ENCODE measurements at places on chromosomes 1 and 21.

- no peak for DNase-seq
Observed at GRCh38 chr1:209748620-209749019, 7.2 kb upstream of the TRAF3IP3 start.

GRCh38 chr1:19955534-19956170, 23.8 kb downstream of the PLA2G2A start:
- DNase-seq = no peak

GRCh38 chr21:38468989-38469388, 29.3 kb downstream of the ERG start:
- DNase-seq = no peak

DNA sequence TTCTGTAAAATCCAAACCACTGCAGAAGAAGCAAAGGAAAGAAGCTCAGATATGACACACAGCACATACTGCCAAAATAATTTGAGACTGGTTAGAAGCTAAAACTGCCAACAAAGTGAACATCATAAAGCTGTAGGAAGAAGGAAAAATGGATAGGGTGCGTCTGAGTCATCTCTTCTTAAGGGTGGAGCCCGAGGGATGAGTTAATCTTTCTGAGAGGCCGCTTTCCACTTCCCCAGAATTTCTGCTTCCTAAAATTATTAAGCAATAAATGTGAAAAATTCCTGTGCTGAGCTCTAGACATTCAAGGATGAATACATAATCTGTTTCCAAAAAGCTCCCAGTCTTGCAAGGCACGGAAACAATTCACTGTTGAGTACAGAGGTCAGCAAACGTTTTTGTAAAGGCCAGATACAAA, 20.1 kb downstream of the PPT1 start:
- DNase-seq = no peak

GRCh38 chr1:107570768-107571167, 394.2 kb downstream of the VAV3 start:
- no peak for DNase-seq

DNA sequence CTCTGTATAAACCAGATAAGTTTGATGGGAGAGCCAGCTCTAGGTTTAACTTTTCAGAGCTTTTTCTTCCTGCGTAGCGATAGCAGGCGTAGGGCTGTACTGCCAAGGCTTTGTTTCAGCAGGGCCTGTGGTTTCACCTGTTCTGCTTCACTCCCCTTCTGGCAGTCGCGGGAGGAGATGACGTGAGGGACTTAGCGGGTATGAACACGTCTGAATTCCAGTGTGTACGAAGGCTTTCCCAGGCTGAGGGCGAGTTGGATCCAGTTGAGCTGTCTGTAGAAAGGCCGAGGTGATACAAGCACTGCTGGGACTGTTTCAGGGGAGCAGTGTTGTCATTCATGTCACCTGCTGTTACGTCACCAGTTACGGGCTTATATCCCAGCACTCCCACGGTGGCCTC, 21.2 kb downstream of the PEX14 start:
- DNase-seq = no peak

DNA sequence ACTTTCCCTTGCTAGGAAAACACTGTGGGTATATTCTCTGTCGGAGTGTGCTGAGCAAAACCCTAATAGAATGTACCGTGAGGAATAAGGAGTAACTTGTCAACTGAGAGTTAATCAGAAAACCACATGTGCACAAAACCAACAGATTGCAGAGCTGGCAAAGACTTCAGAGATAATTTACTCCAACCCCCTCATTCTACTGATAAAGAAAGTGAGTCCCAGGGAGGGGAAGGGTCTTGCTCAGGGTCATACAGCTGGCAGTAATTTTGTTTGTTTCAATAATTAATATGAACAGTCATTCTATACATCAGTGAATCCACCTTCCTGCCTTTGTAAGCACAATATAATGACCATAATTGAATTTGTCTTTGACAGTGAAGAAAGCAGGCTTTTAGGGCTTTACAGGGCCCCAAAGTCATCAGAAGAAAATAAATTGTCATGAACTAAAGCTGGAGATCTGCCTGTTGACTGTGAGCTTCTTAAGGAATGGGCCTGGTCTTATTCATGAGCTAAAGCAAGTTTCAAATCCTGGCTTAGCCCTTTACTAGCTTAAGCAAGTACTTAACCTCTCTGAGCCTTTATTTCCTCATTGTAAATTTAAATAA, 67.2 kb upstream of the HOOK1 start:
- DNase-seq = no peak

DNA sequence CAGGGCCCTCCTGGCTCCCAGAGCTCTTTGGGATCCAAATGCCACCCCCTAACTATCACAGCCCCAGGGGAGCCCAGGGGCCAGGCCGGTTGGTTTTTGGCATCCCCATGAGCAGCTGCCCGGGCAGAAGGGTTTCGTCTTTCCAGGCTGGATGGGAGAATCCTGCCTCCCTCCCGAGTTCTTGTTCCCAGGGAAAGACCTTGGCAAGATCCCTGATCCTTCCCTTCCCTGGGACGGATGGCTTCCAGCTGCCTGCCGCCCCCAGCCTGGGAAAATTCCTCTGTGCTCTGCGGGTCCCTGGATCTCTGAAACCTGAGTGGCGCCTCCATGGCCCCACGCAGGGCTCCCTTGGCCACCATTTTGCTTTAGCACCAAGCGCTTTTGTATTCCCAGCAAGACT, 55.6 kb downstream of the TAS1R2 start:
- no peak for DNase-seq

- DNase-seq = no peak
Observed at GRCh38 chr1:71463144-71463543, 382.3 kb upstream of the ZRANB2 start.

DNA sequence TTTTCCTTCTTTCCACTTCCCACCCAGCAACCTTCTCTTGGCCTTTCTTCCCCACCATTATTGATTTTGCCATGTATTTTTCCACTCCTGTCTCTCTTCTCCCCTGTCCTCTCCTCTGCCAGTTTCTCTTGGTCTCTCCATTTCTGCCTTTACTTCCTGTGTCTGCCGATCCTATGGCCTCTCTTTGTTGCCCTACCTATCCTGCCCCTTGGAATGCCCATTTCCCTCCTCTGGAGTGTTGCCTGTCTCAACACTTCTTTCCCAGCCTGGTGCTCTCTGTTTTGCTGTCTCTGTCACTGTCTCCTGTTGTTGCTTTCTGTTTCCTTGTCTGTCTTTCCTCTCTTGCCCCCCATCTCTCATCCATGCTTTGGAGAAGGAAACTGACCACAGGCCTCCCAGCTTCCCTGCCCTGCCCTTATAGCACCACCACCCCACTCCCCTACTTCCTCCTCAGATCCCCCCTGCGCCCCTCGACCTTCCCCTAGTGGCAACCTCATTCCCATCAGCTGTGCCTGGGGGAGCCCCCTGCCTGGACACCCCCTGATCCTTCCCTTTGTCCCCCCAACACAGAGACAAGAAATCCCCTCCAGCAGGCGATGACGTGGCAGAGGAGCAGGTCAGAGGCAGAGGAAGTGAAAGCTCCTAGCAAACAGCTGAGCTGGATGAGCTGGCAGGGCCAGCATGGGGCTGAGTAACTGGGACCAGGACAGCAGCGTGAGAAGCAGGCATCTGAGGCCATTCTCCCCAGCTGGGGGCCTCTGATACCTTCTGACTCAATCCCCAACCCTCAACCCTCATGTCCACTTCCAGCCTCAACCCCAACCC, 6.6 kb upstream of the ETV3L start:
- no peak for DNase-seq

- DNase-seq = no peak
Observed at GRCh38 chr1:1436630-1437032, 1.1 kb downstream of the VWA1 start.

- no peak for DNase-seq
Observed at GRCh38 chr1:228108742-228109072, 392 bp downstream of the MRPL55 start.

DNA sequence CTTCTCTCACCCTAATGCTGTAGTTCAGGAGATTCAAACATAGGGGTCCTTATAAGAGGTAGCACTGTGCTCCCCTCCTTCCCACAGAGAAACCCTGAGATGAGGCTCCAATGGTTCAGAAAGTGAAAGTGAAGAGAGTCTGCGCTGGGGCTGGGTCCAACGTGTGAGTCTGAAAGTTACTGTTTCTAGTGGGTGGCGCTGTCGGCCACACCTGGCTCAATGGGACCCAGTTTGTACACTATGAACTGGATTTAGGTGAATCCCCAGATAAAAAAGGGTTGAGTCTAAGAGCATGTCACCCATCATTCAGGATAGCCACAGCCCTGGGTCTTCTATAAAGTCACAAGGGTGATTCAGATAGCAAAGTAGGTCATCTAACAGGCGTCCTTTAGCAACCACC, 2.8 kb downstream of the SMCP start:
- no peak for DNase-seq

DNA sequence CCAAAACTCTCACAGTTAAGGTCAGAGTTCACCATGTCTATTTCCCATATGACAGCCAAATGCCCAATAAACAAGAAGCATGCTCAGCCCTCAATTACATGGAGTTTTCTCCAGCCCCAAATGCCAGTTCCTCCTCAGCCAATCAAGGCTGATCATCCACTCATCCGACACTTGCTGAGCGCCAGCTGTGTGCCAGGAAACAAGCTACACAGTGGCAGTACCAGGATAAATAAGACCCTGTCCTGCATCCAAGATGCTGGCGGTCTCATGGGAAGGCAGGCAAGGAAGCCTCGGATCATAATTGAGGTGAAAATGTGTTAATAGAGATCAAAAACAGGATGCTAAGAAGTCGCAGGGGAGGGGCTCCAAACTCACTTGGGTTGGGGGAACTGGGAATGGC, 7.7 kb downstream of the ZBTB17 start:
- no peak for DNase-seq

DNA sequence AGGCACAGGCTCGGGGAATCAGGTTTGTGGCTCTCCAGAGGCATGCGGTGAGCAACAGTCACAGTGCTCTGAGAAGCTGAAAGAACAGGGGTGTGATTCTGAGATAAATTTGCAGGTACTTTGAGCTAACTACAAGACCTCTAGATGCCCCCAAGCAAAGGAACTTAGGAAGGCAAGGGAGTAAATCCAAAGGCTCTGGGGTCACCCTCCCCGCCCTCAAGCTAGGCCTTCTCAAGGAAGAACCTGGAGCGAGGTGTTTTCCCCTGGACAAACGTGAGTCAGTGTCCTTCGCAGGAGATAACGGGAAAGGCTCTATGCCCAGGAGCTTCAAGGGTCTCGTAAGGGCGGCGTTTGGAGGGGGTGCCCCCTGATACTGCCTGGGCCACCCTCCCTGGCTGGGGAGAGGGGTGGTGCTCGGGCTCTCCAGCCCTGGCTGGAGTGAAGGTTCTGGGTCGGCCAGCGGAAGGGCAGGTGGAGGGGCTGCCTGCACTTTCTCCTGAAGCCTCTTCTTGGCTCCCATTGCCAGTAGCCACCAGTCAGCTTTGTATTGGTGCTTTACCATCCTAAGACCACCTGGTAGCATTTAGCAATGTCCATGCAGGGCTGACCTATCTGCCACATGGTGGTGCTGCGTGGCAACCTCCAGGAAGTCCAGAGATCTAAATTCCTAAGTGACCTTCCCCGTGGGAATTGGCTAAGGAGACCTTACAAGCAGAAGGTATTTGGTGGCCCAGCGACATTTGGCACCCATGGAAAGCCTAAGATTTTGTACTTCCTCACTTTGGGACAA, 44.0 kb downstream of the GPR161 start:
- no peak for DNase-seq

DNA sequence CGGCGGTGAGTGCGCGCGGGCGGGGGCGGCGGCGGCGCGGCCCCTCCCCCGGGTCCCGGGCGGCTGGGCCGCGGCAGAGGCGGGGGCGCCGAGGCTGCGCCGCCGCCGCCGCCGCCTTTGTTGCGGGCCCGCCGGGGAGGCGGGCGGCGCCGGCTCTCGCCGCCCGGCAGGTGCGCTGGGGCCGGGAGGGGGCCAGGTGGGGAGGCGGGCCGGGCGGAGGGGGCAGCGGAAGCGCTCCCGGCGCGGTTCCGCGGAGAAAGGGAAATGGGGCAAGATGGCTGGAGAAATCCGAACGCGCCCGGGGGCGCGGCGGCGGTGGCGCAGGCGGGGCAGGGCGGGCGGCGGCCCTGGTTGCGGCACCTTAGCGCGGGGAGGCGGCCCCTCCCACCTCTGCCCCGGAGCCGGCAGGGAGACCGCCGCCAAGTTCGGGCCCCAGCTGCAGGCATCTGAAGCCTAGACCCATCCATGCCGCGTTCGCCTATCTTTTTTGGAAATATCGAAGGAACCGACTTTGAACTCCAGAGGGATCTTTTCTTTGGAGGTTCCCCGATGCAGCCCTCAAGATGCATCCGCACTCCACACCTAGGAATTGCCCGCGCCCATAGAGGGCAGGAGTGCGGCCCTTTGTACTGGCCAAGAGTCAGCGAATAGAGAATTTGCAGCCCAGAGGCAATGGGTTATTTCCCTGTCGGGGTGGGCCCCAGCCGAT, 479 bp downstream of the POGK start:
- DNase-seq = peak; percentile 26

DNA sequence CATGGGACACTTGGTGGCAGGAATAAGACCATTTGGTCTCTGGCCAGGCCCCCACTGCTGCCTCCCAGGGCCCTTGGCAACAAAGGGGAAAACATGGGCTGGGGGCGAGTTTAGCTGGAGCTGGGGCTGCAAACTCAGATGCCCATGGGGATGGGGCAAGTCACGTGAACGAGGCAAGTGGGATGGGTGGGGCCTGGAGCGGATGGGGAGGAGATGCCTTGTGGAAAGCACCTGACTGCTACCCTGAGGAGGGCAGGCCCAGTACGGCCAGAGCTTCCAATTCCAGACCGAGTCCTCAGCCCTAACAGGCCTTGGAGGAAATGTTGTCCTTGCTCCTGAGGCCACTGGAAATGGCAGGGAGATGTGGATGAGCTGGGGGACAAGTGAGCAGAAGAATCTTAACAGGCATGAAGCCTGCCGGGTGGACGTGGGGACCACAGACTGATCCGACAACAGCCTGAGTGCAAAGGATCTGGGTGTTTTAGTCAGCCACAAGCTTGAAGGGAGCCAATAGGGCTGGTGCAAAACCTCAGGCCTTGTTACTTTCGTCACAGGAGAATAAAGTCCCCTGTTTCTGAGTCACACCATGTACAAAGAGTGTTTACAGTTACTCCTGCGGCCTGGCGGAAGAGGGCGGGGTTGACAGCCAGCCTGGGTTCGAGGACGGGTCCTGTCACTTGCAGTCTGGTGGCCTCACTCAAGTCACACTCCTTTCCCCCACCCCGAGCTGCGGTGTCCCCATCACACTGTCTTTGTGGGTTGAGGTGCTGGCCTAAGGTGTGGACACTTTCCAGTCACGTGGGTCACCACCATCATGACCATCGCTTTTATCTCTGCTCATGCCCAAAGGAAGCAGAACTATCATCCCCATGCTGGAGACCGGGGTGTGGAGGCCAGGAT, 19.1 kb downstream of the RUNX3 start:
- peak; percentile 66 for DNase-seq

- DNase-seq = no peak
Observed at GRCh38 chr21:34736116-34736874, 67.5 kb downstream of the CLIC6 start.
